ENCODE measurements at places on chromosomes 7 and 10. TPM values are rescaled to one million over a fixed set of nuclear protein-coding genes. Genes with fewer than 3 reads are reported as not detected.

GRCh38 chr7:52863652-52864051, 171.8 kb upstream of the POM121L12 start:
- no peak for DNase-seq

DNA sequence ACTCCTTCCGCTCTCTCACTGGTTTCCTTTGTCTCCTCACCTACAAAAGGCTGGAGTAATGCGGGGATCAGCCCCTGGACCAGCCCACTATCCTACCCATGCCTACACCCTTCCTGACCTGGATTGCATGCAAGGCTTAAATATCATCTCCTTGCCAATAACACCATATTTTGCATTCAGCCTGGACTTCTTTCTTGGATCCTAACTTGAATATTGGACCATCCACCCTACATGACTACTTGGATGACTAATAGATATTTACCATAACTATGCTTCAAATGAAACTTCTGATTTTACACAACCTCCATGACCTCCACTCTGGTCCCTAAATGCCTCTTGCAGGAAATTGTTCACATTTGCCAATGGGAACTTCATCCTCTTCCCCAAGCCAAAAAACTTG, 188.3 kb upstream of the AKR1E2 start:
- DNase-seq, result no peak

DNA sequence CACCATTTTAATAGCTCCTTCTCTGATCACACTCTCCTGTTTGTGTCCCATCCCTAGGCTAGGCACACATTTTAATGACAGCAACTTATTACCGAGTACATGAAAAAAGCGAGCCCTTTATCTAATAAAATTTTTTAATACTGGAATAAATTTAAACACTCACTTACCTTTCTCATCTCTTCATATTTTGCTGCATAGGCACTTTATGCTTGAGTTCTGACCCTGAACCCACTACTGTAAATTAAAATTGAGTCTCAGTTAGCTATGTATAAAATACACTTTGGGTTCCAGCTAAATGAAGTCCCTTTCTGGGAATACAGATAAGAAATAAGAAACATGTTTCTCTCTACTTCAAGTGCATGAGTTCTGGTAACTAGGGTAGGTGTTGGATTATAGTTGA, 104.6 kb downstream of the HECW1 start:
- DNase-seq, result no peak

DNA sequence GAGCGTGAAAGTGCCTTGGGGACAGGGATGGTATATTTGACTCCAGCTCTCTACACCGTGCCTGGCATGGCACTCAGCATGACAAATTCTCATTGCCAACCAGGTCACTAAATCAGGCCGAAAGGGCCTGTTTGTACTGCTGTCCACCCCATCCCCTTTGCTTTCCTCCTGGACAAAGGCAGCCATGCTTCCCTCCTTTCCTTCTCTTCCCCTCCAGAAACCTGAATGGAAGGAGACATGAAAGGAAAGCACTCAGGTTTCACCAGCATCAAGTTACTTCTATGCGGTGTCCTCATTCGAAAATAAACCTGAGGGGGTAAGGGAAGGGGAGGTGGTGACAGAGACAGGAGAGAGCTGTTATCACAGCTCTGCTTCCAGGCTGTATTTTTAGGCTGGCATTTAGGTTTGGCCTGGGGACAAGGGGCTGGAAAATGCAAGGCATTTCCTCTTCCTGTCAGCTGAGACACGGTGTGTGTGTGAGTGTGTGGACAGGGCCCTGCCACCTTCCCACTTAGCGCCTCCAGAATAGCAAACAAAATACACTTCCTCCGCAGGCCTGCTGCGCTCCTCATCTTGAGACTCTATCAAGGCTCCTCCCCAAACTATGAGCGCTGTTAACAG, 79.9 kb upstream of the COL13A1 start:
- DNase-seq, result peak; percentile 17

GRCh38 chr7:134886353-134887057, 99.8 kb upstream of the AGBL3 start:
- no peak for DNase-seq

GRCh38 chr10:78524342-78524741, 490.7 kb downstream of the RPS24 start:
- no peak for DNase-seq

GRCh38 chr7:39414224-39415035, 151.8 kb upstream of the YAE1 start:
- DNase-seq, result peak; percentile 51

GRCh38 chr7:146736446-146737190, 620.0 kb downstream of the CNTNAP2 start:
- no peak for DNase-seq

- DNase-seq, result no peak
Observed at GRCh38 chr10:95431900-95432342, 129.2 kb downstream of the SORBS1 start.

DNA sequence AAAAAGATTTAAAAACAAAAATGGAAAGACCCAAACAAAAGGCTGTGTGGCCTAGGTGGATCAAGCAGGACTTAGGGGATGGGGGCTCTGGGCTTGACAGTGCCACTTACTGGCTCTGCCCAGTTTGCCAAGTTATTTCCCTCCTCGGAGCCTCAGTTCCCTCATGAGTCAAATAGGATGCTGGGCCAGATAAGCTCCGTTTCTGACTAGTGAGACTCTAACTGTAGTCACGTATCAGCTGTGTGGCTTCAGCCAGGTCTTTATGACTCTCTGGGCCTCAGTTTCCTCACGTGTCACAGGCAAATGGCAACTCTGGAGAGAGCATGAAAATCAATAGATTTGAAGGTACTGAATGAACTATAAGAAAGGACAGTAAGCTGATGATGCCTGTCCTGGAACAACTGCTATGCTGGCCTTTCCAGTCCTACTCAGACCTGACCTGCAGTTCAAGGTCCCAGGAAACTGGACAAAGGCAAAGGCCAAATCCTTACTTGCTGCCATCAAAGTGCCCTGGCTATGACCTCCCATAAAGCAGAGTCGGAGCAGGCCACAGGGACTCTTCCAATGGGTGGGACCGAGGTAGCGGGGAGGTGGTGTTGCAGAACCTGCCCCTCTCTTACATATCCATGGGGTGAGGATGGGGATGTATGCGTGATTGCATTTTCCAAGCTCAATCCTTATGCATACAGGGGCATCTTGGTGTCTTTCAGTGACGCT, 27.0 kb downstream of the FAM53B start:
- no peak for DNase-seq

- no peak for DNase-seq
Observed at GRCh38 chr10:5641501-5641900, 24.9 kb downstream of the ASB13 start.

DNA sequence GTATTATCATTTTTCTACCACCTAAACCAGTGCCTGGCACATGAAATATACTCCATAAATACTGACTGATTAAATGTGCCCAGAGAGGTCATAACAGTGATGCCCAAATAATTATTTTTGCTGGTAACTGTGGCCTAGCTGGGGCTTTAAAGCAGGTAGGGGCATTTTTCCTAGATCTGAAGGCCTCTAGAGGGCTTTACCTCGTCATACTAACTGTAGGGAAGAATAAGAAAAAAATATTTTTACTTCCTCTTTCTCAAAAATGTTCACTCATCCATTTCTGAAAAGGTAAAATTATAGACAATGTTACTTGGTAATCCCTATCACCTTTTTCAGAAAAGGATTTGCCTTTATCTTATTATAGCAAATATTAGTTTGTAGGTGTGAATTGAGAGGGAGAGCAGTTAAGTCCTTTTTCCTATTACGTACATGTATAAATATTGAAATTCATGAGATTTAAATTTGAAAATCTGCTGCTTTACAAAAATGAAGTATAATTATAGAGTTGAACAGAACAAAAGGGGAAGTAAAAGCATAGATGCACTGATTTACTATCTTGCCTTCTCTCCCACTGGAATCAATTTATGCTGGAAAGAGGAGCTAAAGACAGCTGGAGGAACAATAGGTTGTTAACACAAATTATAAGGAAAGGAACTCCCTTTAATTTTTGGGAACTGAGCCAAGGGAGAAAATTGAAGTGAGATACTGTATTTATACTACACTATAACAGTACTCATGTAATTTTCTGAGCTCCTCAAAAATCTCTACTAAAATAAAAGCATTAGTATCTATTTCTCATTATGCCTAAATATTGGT, 71.5 kb upstream of the NOBOX start:
- DNase-seq, result no peak

- DNase-seq, result no peak
Observed at GRCh38 chr10:113316506-113316905, 236.3 kb upstream of the HABP2 start.

DNA sequence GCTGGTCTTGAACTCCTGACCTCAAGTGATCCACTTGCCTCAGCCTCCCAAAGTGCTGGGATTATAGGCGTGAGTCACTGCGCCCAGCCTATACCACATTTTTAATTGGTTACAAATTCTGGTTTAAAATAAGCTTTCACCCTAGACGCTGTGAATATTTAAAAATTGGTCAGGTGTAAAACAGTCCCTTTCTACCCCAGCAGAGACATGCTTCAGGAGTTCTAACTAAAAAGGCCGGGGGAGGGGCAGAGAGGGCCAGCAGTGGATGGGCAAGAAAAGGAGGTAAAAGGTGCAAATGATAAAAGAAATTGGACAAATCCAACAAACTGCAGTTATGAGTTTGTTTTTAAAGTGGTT, 70.0 kb downstream of the WAPL start:
- DNase-seq, result no peak

DNA sequence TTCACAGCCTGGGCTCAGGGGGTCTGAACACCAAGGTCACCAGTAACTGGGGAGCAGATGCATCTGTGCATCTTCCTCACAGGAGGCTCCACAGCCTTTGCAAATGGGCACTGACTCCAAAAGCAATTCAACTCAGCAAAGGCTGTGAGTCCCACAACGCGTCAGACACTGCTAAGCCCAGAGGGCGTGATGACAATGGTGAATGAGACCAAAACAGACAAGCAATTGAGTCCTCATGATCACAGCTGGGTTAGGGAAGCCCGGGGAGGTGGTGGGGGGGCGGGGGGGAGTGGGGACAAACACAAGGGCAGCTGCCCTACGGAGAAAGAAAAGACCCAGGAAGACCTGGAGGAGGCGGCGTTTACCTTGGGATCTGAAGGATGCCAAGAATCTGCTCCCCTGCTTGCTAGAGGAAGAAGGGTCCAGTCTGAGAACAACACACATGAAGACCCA, 61.6 kb upstream of the RNF32 start:
- DNase-seq, result no peak

DNA sequence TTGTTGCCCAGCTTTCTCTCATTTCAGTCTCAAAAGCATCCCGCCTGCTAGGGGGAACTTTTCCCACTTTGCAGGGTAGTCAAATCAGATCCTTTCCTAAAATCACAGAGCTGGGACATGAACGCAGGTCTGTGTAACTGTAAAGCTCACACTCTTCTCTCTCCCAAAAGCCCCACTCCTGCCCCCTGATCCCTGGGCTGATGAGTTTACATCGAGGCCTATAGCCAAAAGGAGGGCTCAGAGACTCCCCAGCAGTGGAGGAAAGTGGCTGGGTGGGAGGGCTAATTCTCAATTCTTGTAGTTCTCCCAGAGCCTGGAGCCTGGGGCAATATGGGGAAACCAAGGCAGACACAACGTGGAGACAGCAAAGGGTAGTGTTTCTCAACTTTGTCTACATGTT, 6.5 kb upstream of the MTPAP start:
- DNase-seq, result no peak

DNA sequence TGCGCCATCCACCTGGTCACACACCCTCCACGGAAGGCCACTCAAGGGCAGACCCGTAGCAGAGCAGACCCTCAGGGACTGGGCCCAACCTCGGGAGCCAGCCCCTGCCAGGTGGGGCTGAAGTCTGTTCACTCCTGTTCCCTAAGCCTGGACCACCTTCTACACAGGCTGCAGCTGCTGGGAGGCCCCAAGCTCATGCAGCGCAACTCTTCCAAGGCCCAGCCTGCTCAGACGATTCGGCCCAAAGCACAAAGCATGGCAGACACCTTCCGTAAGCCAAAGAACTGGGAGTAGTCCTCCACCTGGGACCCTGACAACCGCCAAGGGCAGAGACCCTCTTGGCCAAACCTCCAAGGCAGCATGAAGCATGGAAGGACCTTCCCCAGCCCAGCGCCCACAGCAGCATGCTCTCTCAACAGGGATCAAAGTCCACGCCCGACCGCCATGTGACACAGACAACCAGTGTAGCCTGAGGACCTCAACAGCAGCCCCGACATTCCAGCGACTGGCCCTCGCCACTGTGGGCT, 11.5 kb downstream of the SHH start:
- no peak for DNase-seq

GRCh38 chr7:2411815-2412586, 8.6 kb downstream of the CHST12 start:
- no peak for DNase-seq

GRCh38 chr10:22684699-22685098, 29.7 kb downstream of the PIP4K2A start:
- DNase-seq, result no peak

MACROH2A2 gene
- 10.4 TPM for total RNA-seq

MRLN gene
- total RNA-seq, result not detected

RASA4B gene
- 13.4 TPM for total RNA-seq

MTG1 gene
- 49.5 TPM for total RNA-seq

SUGCT gene
- total RNA-seq, result 10.3 TPM

CPA2 gene
- total RNA-seq, result 1.7 TPM

NME8 gene
- total RNA-seq, result not detected

HYAL4 gene
- not detected for total RNA-seq

KIAA1217 gene
- total RNA-seq, result 78.4 TPM

TMEM213 gene
- total RNA-seq, result not detected

Data from left colon (tissue), 2 donors.